ENCODE measurements at places on chromosomes 16 and 17. TPM values are rescaled to one million over a fixed set of nuclear protein-coding genes. Genes with fewer than 3 reads are reported as not detected.
A peak's percentile ranks its signal among the peaks of the same experiment; 100 is the strongest.

The TBC1D26 gene
- total RNA-seq, result 0.84 TPM

The CA7 gene
- 2.5 TPM for total RNA-seq

The NRN1L gene
- total RNA-seq, result 1.3 TPM

- peak; percentile 12 for ATAC-seq
Observed at GRCh38 chr17:82486231-82487094, 27.9 kb downstream of the NARF start.

The KRTAP4-5 gene
- not detected for total RNA-seq

DNA sequence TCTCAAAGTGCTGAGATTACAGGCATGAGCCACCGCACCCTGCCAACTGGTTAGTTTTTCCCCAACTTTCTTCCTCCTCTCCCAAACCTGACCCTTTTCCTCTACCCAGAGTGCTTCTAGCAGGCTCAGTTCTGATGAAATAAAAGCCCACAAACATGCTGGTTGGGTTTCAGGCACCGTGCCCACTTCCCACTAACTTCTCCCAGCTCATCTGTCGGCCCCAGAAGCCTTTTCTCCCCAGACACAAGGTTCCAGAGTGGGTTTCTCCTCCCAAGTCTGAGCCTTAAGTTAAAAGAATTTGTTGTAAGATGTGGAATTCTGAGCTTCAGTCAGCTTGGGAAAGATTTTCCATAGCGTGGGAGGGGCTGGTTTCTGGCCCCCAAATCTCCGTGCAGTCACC lies 11.5 kb upstream of the SCN4A start:
- ATAC-seq, result no peak

GRCh38 chr16:4390266-4391260 lies 18.9 kb downstream of the VASN start:
- no peak for ATAC-seq

GRCh38 chr17:49659661-49660382 lies 18.1 kb downstream of the SPOP start:
- no peak for ATAC-seq
